Fibroblast of skin of scalp (primary cell): ENCODE measurements at places on chromosomes 6 and 20.

- DNase-seq = no peak
Observed at GRCh38 chr6:34557228-34557627, 1.1 kb upstream of the SPDEF start.

DNA sequence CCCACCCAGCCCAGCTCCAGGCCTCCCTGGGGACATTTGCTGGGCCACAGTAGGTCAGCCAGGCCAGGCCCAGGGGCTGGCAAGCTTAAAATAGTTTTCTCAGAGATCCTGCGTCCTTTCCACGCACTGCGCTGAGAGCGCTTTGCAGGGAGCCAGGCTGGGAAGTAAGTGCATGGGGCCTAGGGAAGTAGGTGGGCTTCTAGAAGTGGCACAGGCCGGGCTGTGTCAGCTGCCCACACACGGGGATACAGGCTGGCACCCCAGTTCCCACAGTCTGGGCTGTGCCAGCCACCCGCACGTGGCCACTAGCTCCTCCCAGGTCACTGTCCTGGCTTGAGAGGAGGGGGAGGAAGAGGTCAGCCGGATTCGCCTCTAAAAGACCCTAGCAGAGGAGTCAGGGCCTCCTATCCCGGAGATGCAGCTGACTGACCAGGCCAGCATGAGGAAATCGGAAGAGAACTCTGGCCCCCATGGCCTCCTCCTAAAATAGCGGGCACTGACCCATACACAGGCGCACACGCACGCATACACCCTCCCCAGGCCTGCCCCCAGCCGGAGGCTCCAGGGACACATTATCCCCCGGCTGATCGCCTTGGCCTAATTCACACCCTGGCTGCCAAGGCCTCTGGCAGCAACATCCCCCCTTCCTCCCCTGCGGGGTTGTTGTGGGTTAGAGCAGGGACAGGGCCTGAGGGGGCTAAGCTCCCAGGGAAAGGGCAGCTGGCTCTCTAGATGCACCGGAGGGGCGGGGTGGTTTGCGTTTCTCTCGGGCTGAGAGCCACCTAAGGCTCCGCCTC, 5.4 kb downstream of the SLCO4A1 start:
- DNase-seq = no peak

- DNase-seq = no peak
Observed at GRCh38 chr6:79082304-79082703, 4.2 kb upstream of the PHIP start.

DNA sequence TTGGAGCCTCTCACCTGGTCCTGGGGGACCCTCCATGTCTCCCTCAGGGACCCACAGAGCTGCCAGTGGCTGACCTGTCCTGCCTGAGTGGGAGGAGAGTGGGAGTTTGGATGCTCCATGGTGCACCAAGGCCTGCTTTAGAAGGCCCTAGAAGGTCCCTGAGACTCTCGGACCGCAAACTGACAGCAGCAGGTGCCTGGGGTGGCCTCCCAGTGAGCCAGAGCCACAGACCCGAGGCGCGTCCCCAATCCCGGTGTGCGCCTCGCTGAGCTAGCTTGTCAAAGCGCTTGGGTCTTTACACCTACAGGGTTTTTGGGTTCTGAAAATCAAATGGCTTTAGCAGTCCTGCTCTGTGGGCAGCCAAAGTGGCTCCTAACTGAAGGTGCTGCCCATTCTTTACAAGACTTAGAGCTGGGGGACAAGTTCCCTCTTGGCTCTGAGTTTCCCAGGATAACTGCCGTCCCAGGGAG, 4.9 kb downstream of the MYT1 start:
- no peak for DNase-seq

GRCh38 chr6:128135325-128135724, 234.5 kb upstream of the THEMIS start:
- DNase-seq = no peak

DNA sequence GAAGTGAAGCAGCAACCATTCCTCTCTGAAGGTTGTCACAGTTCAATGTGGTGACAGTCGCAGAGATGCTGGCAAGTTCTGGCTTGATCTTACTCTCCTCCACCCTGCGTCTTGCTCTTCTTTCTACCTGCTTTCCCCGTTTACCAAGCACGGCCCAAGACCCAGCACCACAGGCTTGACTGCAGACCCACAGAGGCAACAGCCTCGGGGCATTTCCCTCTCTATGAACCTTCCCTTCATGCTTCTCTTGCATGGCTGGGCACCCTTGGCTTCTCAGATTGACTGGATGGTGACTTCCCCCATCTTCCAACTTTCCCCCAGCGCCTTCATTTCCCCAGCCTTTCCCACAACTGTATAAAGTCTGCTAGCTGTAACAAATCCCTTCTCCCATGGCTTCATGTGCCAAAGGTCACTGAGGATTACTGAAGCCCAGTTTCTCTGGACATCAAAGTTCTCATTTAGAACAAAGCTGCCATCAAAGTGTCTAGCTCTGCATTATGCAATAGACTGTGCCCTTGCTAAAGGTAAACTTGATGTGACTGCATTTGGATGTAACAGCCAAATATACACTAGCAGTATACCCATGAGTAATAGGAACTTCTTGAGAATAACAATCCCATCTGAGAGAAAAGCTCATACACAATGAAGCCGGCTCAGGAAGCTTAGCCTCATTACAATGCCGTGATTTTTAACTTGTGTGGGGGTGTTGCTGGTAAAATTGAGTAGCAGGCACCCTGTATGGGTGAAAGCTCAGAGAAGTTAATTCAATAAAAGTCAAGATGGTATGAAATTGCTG, 723.1 kb upstream of the FLRT3 start:
- no peak for DNase-seq

GRCh38 chr6:169026175-169026574, 227.5 kb downstream of the THBS2 start:
- no peak for DNase-seq

- no peak for DNase-seq
Observed at GRCh38 chr6:70225055-70225454, 77.8 kb downstream of the COL9A1 start.

GRCh38 chr20:13546497-13547131, 92.1 kb downstream of the TASP1 start:
- peak; percentile 64 for DNase-seq
